ENCODE measurements at places on chromosomes 2 and 18. TPM values are rescaled to one million over a fixed set of nuclear protein-coding genes. Genes with fewer than 3 reads are reported as not detected.

DNA sequence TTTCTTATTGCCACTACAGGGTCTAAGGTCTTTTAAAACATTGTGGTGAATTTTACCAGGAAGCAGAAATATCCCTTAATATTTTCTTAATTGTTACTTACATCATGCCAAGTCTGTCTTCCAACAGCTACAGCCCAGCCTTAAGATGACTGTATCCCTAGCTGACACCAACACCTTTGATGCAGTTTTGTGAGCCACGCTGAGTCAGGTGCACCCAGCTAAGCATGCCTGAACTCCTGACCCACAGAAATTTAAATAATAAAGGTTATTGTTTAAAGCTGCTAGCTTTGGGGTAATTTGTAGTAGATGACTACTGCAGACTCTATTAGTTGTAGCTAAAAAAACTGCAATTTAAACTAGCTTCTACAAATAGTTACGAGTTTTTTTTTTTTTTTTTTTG is 1757.9 kb upstream of the LRRTM1 start:
- no peaks in the 10 kb centered on the region for H3K4me1 ChIP-seq
- no peak overlapping the region for H3K4me3 ChIP-seq
- DNase-seq, result no peak

DNA sequence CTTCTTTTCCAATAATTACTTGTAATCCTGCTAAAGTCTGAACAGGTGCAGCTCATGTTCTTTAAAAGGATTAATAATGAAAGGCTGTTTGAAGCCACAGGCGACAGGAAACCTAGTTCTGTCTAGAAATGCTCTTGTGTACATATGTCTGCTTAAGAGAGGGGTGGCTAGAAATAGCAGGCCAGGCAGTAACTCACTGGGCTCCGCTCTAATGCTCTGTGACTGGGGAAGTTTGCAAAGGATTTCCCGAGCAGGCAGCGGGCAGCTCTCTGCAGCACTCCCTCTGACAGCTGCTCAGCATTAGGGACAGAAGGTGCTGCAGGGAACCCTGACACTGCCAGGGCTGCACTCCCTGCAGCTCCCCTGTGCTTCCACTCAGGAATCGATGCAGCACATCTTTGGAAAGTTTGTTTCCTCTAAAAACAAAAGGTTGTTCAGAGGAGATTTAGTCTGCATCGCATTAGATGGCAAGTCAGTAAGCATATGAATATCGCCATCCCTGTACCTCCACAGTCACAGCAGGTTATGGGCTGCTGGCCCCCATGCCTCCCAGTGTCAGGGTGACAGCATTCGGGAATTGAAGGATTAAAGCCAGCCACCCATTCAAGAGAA is 33.1 kb upstream of the TTC39C start:
- H3K4me1 ChIP-seq, result no peaks in the 10 kb centered on the region
- peaks cover 9% of the 10 kb centered on the region for H3K27me3 ChIP-seq
- no peak for DNase-seq
- H3K4me3 ChIP-seq, result no peak overlapping the region

DLGAP1 gene
- total RNA-seq, result 3.8 TPM

GRCh38 chr2:120720231-120720630 is 15.4 kb upstream of the GLI2 start:
- H3K36me3 ChIP-seq, result no peaks in the 10 kb centered on the region
- no peak for DNase-seq
- peaks cover 4% of the 10 kb centered on the region for H3K27me3 ChIP-seq
- H3K27ac ChIP-seq, result no peak overlapping the region

HRH4 gene
- total RNA-seq, result 2.0 TPM

DNA sequence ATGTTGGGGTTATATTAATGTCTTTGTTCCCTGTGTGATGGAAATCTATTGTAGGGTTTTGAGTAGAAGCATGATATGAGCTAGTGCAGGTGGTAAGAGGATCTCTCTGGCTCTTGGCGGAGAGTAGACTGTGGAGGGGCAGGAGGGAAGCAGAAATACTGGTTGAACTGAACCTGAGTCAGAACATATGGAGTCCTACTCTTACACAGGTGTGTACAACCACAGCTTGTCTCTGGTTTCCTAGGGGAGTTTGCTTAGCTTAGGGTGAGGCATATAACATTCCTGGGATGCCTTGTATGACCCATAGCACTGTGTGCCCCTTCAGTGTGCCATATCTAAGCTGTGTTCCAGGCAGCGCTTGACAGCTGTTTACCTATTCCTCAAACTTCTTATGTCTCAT is 97.3 kb upstream of the GCFC2 start:
- no peak overlapping the region for H3K27ac ChIP-seq
- DNase-seq, result no peak
- no peaks in the 10 kb centered on the region for H3K4me1 ChIP-seq
- no peak overlapping the region for H3K4me3 ChIP-seq

CRYBA2 gene
- total RNA-seq, result not detected

DNA sequence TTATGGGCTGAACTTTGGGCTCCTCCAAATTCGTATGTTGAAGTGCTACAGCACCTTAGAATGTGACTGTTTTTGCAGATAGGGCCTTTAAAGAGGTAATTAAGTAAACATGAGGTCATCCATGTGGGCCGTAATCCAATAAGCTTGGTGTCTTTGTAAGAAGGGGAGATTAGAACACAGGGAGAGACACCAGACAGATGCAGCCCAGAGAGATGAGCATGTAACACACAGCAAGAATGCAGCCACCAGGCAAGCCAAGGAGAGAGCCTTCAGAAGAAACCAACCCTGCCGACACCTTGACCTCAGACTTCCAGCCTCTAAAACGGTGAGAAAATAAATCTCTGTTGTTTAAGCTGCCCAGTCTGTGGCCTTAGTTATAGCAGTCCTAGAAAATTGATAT is 74.3 kb downstream of the HRH4 start:
- H3K4me3 ChIP-seq, result no peak overlapping the region
- H3K36me3 ChIP-seq, result no peaks in the 10 kb centered on the region
- no peak overlapping the region for H3K27ac ChIP-seq
- H3K4me1 ChIP-seq, result no peaks in the 10 kb centered on the region
- no peak for DNase-seq
- no peaks in the 10 kb centered on the region for H3K27me3 ChIP-seq

POTEI gene
- total RNA-seq, result 0.24 TPM

TFPI gene
- 311 TPM for total RNA-seq

GRCh38 chr2:32647180-32647651 is 19.4 kb downstream of the TTC27 start:
- H3K4me1 ChIP-seq, result no peaks in the 10 kb centered on the region
- peaks cover 58% of the 10 kb centered on the region for H3K36me3 ChIP-seq
- H3K27me3 ChIP-seq, result no peaks in the 10 kb centered on the region
- no peak overlapping the region for H3K4me3 ChIP-seq

MREG gene
- total RNA-seq, result 12.7 TPM
